Activated CD4-positive, alpha-beta T cell treated with anti-CD3 and anti-CD28 coated beads, Interleukin-2, amount 10 ng/mL, durations not matched to agents 7 days and 5 days (primary cell): ENCODE measurements at places on chromosomes 3 and 15. TPM values are rescaled to one million over a fixed set of nuclear protein-coding genes. Genes with fewer than 3 reads are reported as not detected.

CKMT1A gene
- total RNA-seq: not detected

CLDN11 gene
- total RNA-seq: not detected

DENND6A gene
- 28.1 TPM for total RNA-seq

GRCh38 chr3:58258392-58259055 is 20.9 kb downstream of the ABHD6 start:
- no peaks in the 10 kb centered on the region for H3K4me1 ChIP-seq
- DNase-seq: no peak
- H3K4me3 ChIP-seq: no peak overlapping the region
- no peak overlapping the region for H3K27ac ChIP-seq
- H3K36me3 ChIP-seq: peaks cover 4% of the 10 kb centered on the region

DNA sequence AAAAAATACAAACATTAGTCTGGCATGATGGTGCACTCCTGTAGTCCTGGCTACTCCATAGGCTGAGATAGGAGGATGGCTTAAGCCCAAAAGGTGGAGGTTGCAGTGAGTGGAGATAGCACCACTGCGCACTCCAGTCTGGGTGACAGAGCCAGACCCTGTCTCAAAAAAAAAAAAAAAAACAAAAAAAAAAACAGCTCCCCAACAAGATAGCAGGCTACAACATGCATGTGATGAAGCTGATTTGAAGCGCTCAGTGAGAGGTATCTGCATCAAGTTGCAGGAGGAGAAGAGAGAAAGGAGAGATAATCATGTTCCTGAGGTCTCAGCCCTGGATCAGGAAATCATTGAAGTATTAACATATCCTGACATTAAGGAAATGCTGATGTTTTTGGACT is 608 bp upstream of the PPCDC start:
- no peak for DNase-seq
- peaks cover 31% of the 10 kb centered on the region for H3K4me1 ChIP-seq
- H3K27me3 ChIP-seq: no peaks in the 10 kb centered on the region
- H3K36me3 ChIP-seq: peaks cover 5% of the 10 kb centered on the region
- peak overlapping the region; percentile 97 for H3K4me3 ChIP-seq

- no peak overlapping the region for H3K4me3 ChIP-seq
- H3K27ac ChIP-seq: no peak overlapping the region
- no peaks in the 10 kb centered on the region for H3K36me3 ChIP-seq
- no peak for DNase-seq
- H3K4me1 ChIP-seq: no peaks in the 10 kb centered on the region
- peaks cover 12% of the 10 kb centered on the region for H3K27me3 ChIP-seq
These were observed 206.7 kb upstream of the LINGO1 start for GRCh38 chr15:77839456-77839855.

DNA sequence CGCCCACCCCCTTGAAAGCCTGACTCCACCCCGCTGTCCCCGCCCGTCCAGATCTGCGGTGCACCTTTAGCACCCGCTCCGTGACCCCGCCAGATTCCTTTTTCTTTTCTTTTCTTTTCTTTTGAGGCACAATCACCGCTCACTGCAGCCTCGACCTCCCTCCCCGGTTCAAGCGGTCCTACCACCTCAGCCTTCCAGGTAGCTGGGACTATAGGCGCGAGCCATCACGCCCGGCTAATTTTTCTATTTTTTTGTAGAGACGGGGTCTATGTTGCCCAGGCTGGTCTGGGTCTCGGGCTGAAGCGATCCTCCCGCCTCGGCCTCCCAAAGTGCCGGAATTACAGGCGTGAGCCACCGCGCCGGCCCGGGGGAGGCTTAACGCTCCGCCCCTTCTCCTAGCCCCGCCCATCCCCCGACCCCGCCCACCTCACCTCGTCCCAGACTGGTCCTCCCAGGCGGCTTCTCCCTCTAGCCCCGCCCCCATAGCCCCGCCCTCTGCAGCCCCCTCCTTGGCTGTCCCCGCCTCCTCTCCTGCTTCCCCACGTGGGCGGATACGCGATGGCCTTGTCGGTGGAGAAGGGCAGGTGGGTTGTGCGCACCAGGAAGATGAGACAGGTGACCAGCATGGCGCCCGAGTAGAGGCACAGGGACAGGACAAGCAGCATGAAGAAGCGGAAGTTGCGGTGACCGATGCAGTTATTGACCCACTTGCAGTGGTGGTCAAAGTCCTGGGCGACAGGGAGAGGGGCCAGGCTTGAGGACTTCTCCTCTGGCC is 3.2 kb downstream of the ZDHHC19 start:
- DNase-seq: peak; percentile 69
- no peaks in the 10 kb centered on the region for H3K36me3 ChIP-seq
- H3K4me1 ChIP-seq: peaks cover 24% of the 10 kb centered on the region
- peaks cover 33% of the 10 kb centered on the region for H3K27me3 ChIP-seq

DNA sequence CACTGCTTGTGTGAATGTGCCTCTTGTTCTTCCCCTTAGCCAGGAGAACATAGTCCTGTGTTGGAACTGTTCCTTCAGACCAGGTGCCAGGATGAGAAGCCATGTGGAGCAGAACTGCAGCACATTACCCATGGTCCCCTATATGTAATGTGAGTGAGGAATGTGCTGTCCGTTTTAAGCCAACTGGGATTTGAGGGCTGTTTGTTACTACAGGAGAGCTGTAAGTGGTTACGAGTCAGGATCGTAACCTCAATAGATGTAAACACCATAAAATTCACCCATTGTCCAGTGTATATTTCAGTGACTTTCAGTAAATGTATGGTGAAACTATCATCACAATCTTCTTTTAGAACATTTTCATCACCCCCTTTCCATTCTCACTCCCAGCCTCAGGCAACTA is 10.1 kb upstream of the SCAP start:
- H3K4me3 ChIP-seq: no peak overlapping the region
- no peaks in the 10 kb centered on the region for H3K4me1 ChIP-seq
- no peaks in the 10 kb centered on the region for H3K27me3 ChIP-seq
- no peak overlapping the region for H3K27ac ChIP-seq
- DNase-seq: no peak

DNA sequence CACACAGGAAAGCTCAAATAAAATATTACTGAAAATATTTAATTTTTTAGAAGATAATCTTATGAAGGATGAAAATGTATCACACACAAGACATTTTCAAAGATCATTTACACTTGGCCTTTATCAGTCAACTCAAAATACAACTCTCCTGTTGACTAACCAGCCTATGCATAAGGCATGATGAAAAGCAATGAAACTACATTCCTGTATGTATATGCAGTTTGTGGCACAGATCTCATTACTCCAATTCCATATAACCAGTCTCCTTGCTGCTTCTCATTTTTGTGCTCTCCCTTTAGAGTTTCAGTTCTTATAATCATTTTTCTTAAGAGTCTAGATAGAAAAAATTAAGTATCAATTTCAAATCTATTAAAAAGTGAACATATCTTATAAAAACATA is 25.8 kb downstream of the AQR start:
- no peak overlapping the region for H3K27ac ChIP-seq
- H3K4me1 ChIP-seq: no peaks in the 10 kb centered on the region

GRCh38 chr3:147651107-147651778 is 242.1 kb downstream of the ZIC1 start:
- no peak overlapping the region for H3K27ac ChIP-seq
- no peaks in the 10 kb centered on the region for H3K27me3 ChIP-seq
- no peaks in the 10 kb centered on the region for H3K36me3 ChIP-seq
